ENCODE measurements at places on chromosomes 7 and 10.

- peaks cover 7% of the 10 kb centered on the region for H3K4me1 ChIP-seq
- no peaks in the 10 kb centered on the region for H3K27me3 ChIP-seq
- no peak overlapping the region for H3K27ac ChIP-seq
- no peak overlapping the region for H3K4me3 ChIP-seq
- H3K36me3 ChIP-seq: no peaks in the 10 kb centered on the region
- DNase-seq: no peak
Observed at GRCh38 chr7:121020249-121020988, 31.9 kb downstream of the CPED1 start.

- no peak overlapping the region for H3K27ac ChIP-seq
- no peaks in the 10 kb centered on the region for H3K27me3 ChIP-seq
- H3K4me3 ChIP-seq: no peak overlapping the region
- H3K4me1 ChIP-seq: peaks cover 9% of the 10 kb centered on the region
Observed at GRCh38 chr10:31152421-31153135, 120.9 kb upstream of the ZNF438 start.

DNA sequence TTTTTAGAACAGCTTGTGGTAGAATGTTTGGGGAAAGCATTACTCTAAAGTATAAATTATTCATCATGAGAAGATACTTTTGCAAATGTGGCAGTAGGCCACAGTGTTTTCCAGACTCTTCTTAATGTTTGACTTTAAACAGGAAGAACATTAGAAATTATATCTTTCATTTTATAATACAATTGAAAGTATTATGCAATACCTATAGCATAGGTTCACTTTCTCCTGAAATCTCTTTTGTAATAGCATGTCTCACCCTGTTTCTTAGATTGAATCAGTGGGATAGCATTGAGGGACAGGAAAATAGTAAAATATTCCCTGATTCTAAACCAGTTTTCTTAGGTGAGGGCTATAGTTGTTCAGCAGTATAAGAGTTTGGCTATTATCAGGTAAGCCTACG, 23.1 kb downstream of the ANKIB1 start:
- H3K27ac ChIP-seq: no peak overlapping the region
- H3K4me1 ChIP-seq: no peaks in the 10 kb centered on the region
- no peak for DNase-seq
- no peaks in the 10 kb centered on the region for H3K27me3 ChIP-seq
- H3K4me3 ChIP-seq: no peak overlapping the region

- H3K27ac ChIP-seq: no peak overlapping the region
- peaks cover 61% of the 10 kb centered on the region for H3K4me1 ChIP-seq
- H3K36me3 ChIP-seq: peaks cover 3% of the 10 kb centered on the region
- no peak for DNase-seq
Observed at GRCh38 chr7:18317941-18318340, 177.6 kb upstream of the HDAC9 start.

- H3K4me3 ChIP-seq: no peak overlapping the region
- H3K4me1 ChIP-seq: no peaks in the 10 kb centered on the region
- no peak overlapping the region for H3K27ac ChIP-seq
- no peak for DNase-seq
- no peaks in the 10 kb centered on the region for H3K36me3 ChIP-seq
Observed at GRCh38 chr7:34143402-34143801, 238.1 kb downstream of the BMPER start.

- no peak for DNase-seq
- no peak overlapping the region for H3K27ac ChIP-seq
- H3K36me3 ChIP-seq: peaks cover 18% of the 10 kb centered on the region
- H3K27me3 ChIP-seq: no peaks in the 10 kb centered on the region
Observed at GRCh38 chr10:3357737-3358136, 185.2 kb upstream of the PITRM1 start.

- H3K27me3 ChIP-seq: no peaks in the 10 kb centered on the region
- no peaks in the 10 kb centered on the region for H3K4me1 ChIP-seq
- no peak overlapping the region for H3K4me3 ChIP-seq
Observed at GRCh38 chr7:10655031-10655430, 318.6 kb upstream of the PHF14 start.

GRCh38 chr7:150989456-150989855, 1.4 kb upstream of the NOS3 start:
- DNase-seq: no peak
- no peak overlapping the region for H3K27ac ChIP-seq

DNA sequence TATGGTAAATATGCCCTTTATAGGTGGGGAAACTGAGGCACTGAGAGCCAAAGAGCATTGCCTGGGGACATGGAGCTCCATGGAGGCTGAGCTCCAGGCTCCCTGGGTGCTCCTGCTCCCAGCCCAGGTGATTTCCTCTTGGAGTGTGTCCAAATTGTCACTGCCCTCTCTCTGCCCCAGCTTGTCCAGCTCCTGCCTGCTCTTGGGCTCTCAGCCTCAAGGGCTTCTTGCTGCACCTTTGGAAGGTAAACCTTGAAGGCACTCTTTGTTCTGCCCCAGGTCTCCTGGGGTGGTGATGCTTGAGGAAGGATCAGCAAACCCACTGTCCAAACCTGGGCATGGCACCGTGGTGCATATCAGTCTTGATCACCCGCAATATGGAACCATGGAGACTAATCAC, 166.1 kb downstream of the RPS24 start:
- no peak overlapping the region for H3K4me3 ChIP-seq
- no peaks in the 10 kb centered on the region for H3K27me3 ChIP-seq
- H3K4me1 ChIP-seq: no peaks in the 10 kb centered on the region

- H3K4me3 ChIP-seq: no peak overlapping the region
- H3K27me3 ChIP-seq: no peaks in the 10 kb centered on the region
- DNase-seq: no peak
- H3K4me1 ChIP-seq: peaks cover 38% of the 10 kb centered on the region
- H3K36me3 ChIP-seq: no peaks in the 10 kb centered on the region
- H3K27ac ChIP-seq: no peak overlapping the region
Observed at GRCh38 chr10:89388806-89389205, 3.6 kb upstream of the IFIT1 start.

- H3K27me3 ChIP-seq: peaks cover 12% of the 10 kb centered on the region
- no peaks in the 10 kb centered on the region for H3K36me3 ChIP-seq
- no peak overlapping the region for H3K4me3 ChIP-seq
- no peak for DNase-seq
- no peak overlapping the region for H3K27ac ChIP-seq
Observed at GRCh38 chr7:41573862-41574261, 129.0 kb downstream of the INHBA start.

DNA sequence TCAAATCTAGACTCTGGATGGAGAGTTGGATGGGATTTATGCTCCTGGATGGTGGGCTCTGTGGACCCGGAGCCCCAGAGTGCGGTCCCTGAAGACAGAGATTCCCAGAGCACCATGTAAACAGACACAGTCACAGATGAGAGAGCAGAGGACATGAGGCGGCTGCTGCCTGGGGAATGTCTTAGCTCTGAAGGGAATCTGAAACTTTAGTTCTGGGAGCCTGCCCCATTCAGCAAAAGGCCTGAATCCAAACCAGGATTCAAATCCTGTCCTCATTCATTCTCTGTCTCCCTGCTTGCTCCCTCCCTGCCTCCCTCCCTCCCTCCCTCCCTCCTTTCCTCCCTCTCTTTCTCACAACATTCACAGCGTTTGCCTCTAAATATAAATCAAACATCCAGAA, 49.5 kb upstream of the CALD1 start:
- peaks cover 4% of the 10 kb centered on the region for H3K4me1 ChIP-seq
- no peaks in the 10 kb centered on the region for H3K36me3 ChIP-seq
- no peak overlapping the region for H3K27ac ChIP-seq
- no peak for DNase-seq
- H3K4me3 ChIP-seq: no peak overlapping the region

DNA sequence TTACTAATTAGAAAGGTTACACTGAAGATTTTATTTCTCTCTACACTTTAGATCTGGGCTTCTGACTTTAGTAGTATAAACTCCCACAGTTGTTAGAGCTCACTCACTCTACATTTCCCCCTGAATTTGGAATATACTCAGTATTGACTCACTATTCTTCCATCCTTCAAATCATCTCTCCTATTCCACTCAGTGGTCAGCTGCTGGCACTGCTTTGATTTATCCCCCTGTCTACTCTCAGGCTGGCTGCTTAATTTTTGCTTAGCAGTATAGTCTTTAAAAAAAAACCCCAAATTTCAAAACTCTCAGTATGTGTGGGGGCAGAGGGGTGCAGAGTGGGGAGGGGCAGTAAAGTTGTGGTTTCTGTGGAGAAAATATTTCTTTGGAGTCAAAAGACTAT, 68.9 kb downstream of the CDK6 start:
- H3K36me3 ChIP-seq: peaks cover 37% of the 10 kb centered on the region
- peaks cover 48% of the 10 kb centered on the region for H3K4me1 ChIP-seq
- no peak overlapping the region for H3K4me3 ChIP-seq
- no peak overlapping the region for H3K27ac ChIP-seq
- DNase-seq: no peak

DNA sequence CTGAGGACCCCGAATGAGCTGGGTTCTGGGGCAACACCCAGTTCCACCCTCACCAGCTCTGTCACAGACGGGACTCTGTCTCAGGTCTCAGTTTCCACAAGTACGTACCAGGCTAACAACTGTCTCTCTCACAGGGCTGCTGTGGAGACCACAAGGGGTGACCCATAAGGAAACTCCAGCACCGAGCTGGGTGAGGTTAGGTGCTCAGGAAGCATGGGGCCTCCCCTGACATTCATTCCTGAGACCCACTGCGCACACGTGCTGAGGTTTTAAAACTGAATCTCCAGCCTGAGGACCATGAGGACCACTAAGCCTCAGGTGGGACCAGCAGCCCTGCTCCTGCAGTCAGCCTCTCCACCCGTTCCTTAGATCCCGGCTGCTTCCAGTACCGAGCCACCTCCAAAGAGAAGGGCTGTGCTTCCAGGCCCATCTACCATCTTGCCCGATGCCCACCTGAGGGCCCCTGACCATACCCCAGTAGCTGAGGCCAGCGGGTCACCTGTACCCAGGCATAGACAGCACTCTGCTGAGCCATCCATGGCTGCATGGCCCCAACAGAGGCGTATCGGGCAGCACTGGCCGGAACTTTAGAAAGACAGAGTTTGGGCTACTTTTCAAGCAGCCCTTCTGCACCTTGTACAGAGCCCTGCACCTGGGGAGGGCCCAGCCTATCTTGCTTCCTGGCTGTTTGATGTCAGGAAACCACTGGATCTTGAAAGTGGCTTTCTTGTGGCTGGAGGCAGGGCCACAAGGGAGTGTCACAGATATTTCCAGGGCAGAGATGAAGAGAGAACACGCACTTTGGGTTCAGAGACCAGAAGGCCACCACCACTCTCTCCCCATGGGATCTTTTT, 18.7 kb downstream of the HSPA12A start:
- no peak overlapping the region for H3K4me3 ChIP-seq
- no peak overlapping the region for H3K27ac ChIP-seq
- H3K4me1 ChIP-seq: no peaks in the 10 kb centered on the region
- DNase-seq: no peak

DNA sequence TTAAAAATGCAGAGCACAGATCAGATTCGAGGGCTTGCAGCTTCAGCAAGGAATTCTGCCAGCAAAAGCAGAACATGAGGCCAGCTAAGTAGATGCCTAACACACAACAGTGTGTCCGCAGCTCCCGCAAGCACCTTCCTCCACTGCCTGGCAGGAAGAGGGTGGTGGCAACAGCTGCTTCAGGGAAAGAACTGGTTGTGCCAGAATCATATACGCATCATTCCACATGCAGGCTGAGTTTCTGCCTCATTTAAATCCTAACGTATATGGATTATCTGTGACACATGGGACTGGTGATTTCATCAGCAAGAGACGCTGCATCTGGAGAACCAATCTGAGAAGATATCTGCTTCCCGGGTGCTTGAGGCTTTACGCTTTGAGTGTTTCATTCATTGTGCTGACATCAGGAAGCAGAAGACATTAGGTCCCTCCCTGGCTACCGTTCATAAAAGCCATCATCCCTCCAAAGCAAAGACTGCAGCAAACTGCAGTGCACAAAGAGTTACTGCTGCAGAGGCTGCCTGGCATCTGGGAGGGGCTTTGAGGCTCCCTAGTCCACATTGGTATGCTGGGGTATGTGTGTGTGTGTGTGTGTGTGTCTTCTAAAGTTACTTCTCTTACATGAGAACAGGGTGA, 78.8 kb downstream of the FAM13C start:
- H3K27me3 ChIP-seq: no peaks in the 10 kb centered on the region
- no peaks in the 10 kb centered on the region for H3K4me1 ChIP-seq

DNA sequence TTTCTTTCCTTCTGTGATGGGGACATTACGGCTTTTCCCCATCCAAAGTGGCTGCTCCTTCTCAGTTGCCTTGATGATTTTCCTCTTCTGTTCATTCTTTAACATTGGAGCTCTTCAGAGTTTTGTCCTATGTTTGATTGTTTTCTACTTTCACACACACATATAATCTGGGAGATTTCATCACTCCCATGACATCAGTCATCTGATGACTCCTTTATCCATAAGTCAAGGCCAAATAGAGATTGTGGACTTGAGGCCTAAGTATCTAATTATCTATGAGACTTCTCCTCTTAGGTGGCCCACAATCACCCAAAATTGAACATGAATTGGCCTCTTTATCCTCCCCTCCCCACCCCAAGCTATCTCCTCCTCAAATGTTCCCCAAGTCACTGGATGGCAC, 5.3 kb upstream of the COL1A2 start:
- no peaks in the 10 kb centered on the region for H3K27me3 ChIP-seq
- H3K4me1 ChIP-seq: peaks cover 15% of the 10 kb centered on the region
- H3K27ac ChIP-seq: no peak overlapping the region

All from stimulated activated naive B cell treated with anti-CD40 and anti-IgM and Interleukin-4, amounts not matched to agents 10 μg/mL and 1 μg/mL and 100 μg/mL, for 72 hours (primary cell).